ENCODE measurements at places on chromosomes 4 and X. TPM values are rescaled to one million over a fixed set of nuclear protein-coding genes. Genes with fewer than 3 reads are reported as not detected.

DCHS2 gene
- polyA plus RNA-seq, result not detected

TMSB15A gene
- polyA plus RNA-seq, result not detected

GAGE1 gene
- not detected for polyA plus RNA-seq

DCLK2 gene
- polyA plus RNA-seq, result not detected

CXorf49B gene
- not detected for polyA plus RNA-seq

DGAT2L6 gene
- polyA plus RNA-seq, result not detected

MAGEA9B gene
- polyA plus RNA-seq, result not detected

CYP2U1 gene
- polyA plus RNA-seq, result 6.2 TPM

SASH3 gene
- polyA plus RNA-seq, result 209 TPM

RPS6KA6 gene
- not detected for polyA plus RNA-seq

AMELX gene
- polyA plus RNA-seq, result not detected

LUZP4 gene
- polyA plus RNA-seq, result not detected

C4orf36 gene
- not detected for polyA plus RNA-seq

CHIC1 gene
- 3.6 TPM for polyA plus RNA-seq

GABRA4 gene
- not detected for polyA plus RNA-seq

PTTG2 gene
- 0.56 TPM for polyA plus RNA-seq

TRIML2 gene
- not detected for polyA plus RNA-seq

ZNF711 gene
- 1.8 TPM for polyA plus RNA-seq

CXCL11 gene
- polyA plus RNA-seq, result not detected

MAGEB2 gene
- not detected for polyA plus RNA-seq

PUDP gene
- 8.1 TPM for polyA plus RNA-seq

All from naive thymus-derived CD4-positive, alpha-beta T cell (primary cell).